ENCODE measurements at places on chromosomes 5 and 9. TPM values are rescaled to one million over a fixed set of nuclear protein-coding genes. Genes with fewer than 3 reads are reported as not detected.

DNA sequence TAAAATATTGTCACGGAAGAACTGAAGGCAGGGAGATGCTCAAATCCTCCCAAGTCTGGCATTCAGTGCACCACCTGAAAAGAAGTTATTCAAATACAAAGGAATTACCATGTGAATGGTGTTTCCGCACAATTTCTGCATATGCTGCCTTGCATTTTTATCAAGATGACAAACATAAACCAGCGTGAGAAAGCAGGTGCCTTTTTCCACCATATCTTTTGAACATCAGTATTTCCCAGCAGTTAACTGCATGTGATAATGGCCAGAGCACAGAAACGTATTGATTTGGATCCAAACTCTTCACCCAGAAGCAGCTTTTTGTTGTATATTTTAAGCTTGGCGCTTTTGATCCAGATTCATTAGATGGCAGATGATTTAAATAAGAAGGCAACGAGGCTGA is 808.0 kb downstream of the TLE1 start:
- DNase-seq: no peak

DNA sequence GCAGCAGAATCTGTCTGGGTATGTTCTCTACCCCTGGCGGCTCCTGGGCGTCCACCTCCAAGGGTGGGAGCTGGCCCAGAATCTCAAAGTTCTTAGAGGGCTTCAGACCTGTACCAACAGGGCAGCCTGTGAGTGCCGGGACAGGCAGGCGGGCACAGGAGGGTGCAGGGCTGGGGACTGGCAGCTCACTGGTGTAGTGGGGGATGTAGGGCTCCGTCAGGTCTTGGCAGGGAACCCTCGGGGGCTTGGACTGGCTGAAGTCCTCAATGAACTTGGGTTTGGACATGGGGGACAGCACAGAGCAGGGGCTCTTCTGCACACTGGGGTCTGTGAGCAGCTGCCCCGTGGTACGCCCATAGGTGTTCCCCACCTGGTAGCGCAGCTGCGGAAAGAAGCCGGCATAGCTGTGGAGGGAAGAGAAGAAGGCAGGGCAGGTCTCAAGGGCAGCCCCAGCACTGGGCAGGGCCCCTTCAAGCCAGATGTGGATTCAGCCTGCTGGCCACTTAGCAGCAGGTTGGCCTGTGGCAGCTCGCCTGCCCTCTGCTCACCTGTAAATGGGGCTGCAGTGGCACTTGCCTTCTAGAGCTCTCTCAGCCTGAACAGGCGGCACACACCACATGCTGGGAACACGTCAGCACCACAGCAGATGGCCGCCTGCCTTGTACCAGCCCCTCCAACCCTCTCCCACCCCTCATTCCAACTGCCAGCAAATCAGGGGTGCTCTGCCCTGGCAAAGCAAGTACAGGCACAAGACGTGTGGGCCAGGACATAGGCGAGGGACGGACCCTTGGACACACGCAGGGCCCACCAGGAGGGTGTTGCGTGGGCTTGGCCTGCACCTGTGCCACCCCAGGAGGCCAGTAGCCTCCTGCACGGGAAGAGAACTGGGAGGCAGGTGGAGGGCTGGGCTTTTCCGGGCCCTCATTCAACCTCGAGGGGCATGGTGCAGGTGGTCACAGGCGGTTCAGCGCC is 4.6 kb downstream of the TUBB4B start:
- no peak for DNase-seq

- DNase-seq: no peak
These were observed 46.1 kb downstream of the NR6A1 start for GRCh38 chr9:124725068-124725452.

GRCh38 chr5:78738104-78738503 is 89.5 kb upstream of the LHFPL2 start:
- DNase-seq: no peak

DNA sequence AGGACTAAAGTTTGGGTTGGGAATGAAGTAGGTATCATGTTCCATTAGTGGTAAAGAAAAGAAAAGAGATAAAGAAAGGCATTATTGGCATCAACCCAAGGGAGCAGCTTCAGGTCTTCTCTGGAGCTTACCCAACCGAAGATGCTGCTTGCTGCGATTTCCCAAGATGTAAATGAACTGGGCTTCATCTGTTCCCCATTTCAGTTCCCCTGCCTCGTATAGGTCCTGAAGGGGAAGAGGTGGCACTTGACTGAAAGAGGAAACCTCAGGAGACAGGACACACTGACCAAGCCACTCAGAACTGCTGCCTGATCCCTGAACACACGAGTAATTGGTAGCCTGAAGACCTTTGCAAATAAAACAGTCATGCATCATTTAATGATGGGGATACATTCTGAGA is 24.6 kb downstream of the ANXA6 start:
- DNase-seq: no peak

DNA sequence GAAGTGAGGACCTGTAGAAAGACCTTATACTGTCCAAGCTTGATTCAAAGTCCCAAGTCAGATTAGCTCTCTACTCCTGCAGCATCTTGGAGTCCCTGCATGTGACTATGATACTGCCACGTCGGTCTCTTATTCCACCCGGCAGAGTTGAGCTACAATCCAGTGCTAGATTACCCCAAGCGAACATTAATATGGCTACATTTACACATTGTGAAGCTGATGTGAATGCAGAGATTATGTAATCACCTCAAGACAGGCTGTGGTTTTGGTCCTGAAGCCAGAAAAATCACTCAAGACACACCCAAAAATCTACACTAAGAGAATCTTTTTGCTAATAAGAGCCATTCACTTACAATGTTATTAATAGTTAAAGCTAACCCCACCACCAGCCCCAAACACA is 116.7 kb downstream of the GNA14 start:
- DNase-seq: no peak

GRCh38 chr9:126704892-126705766 is 91.4 kb downstream of the LMX1B start:
- peak; percentile 83 for DNase-seq

DNA sequence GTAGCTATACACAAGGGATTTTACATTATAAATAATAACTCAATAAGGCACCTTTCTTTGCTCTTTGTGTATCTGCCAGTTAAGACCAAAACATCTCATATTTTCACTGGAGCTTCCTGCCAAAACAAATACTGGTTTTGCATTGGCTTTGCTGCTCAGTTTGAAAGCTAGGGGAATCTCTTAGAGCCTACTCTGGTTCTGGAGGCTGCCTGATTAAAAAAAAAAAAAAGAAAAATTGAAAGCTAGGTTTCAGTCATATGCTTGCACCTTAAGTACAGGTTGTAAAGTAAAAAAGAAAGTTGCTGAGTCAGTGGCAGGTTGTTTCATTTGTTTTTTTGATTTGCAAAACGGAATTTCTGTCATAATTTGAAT is 2.3 kb downstream of the DENND4C start:
- DNase-seq: peak; percentile 28

GRCh38 chr5:15571081-15571480 is 71.1 kb downstream of the FBXL7 start:
- no peak for DNase-seq

GRCh38 chr9:114012126-114012525 is 66.0 kb downstream of the AMBP start:
- DNase-seq: no peak

DNA sequence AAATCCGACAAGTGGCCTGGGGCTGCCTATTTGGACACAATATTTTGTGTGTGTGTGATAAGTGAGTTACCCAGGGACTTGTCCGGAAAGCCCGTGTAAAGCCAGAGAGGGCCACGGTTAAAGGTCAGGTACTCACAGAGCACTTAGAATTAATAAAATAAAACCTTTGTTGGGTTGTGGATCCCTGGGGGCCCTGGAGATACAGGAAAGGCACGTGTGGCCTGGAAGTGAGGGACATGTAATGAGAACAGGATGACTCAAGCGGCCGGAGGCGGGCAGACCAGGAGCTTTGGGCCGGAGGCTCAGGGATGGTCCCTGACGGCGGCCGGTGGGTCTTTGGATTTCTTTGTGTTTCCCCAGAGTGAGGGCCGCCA is 1.0 kb downstream of the DMRT2 start:
- DNase-seq: no peak

DNA sequence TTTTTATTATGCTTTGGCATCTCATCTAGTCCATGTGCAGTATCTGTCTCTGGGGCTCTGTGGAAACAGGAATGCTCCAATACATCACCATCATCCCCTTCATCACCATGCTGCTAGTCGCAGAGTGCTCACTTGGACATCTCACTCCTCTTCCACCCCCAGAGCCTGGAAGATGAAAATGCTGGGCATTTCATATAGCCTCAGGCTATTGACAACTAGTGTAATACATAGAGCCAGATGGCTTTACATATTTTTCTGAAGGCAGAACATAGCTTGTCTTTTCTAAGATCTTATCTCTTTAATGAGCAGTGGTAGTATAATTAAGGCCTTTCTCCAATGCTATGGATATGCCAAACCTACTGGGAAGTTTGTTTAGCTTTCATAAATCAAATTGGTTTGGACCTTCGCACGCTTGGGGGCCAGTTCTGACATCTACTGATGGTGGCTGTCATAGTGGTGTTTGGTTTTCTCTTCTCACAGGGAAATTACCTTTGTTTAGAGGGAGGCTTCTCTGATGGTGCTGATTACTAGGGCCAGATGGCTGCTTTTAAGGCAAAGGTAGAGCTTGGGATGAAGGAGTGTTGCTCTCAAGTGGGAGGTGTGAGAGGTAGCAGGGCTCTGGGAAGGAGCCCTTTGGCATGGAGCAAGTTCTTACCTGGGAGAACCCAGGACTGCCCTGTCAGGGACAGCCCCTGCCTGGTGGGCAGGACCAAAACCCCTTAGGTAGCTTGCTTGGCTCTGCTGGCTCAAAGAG is 63.1 kb upstream of the CXCL14 start:
- DNase-seq: no peak

GRCh38 chr9:110809038-110809595 is 140.5 kb downstream of the MUSK start:
- no peak for DNase-seq

DNA sequence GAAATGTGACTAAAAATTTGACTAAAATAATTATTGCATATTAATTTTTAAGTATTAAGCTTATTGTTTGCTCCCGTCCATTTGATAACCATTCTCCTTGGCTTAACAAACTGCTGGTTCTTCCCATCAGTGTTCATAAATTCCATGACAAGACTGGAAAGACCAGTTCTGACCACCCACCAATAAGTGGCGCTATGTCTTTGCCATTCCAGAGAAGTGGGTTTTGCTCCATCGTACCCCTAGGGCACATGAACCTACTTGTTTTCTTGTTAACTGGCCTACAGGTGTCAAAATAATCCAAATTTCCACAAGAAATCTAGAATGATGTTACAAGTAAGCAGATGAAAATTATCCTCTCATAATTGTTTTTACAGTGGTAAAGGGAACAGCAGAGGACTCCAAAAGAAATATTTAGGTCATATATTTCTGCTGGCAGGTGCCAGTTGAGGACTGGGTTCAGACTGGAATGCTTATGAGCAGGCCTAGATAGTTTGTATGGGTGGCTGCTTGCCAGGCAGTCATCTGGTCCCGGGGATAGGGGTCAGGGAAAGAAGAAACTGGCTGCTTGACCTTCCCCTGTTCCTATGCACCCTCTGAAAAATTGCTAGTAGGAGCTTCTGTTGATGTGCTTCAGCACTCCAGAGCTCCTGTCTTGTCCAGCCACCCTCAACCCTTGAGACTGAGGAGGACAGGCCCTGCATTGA is 283.1 kb upstream of the ADAMTSL1 start:
- no peak for DNase-seq

GRCh38 chr9:85428230-85428629 is 313.5 kb downstream of the AGTPBP1 start:
- no peak for DNase-seq

DNA sequence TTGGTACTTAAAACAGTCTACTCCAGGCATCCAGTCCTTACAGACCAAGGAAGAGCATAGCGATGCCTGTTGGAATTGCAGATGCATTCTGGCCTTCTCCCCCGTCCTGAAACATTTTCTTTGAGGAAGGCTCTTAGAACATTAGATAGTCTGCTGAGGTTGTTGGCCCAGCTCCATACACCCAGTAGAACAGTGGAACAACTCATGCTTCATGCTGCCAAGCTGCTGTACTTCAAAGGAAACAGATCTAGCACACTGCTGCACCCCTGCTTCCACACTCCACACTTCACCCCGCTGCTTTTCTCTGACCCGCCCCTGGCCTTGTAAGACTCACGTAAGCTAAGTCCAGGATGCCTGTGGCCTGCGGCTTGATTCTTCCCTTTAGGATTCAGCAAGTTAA is 33.4 kb upstream of the NCS1 start:
- peak; percentile 34 for DNase-seq

DNA sequence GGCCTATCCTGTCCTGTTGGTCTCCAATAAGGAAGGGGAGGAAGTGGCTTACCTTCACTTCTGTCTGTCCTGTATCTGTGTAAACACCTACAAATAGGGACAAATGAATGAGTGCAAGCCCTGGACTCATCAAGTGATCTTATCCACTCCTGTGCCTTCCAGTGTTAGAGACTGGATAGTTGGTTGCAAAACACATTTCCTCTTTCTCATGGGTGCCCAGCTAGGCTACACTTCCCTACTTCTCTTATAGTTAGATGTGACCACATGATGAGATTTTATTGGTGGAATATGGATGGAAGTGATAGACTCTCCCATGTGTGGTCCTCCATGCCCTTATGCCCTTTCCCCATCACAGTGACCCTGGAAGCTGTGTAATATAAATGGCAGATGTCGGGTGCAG is 16.9 kb upstream of the PFDN1 start:
- no peak for DNase-seq

- DNase-seq: no peak
These were observed 11.0 kb upstream of the MTMR12 start for GRCh38 chr5:32323741-32324140.

- DNase-seq: no peak
These were observed 9.9 kb downstream of the PRDM6 start for GRCh38 chr5:123098767-123099513.

DNA sequence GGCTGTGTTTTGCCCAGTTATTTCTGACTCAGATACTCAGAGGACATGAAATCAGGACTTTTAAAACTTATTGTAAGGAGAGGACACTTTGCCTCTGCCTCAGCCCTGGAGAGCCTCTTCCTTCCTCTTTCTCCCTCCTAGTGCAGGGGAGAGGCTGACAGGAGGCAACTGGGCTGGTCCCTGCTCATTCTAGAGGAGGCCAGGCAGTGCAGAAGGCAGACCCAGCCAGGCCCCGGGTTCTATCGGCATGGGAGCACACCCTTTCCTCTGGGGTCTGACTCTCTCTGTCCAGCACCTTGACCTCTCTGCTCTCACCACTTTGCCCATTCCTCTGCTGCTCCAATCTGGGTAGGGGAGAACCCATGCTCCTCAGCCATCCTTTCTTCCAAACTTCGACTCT is 16.0 kb upstream of the SMIM32 start:
- DNase-seq: no peak

GRCh38 chr5:14417792-14418765 is 163.5 kb upstream of the OTULINL start:
- DNase-seq: no peak

- no peak for DNase-seq
These were observed 96.7 kb upstream of the RETREG1 start for GRCh38 chr5:16713386-16713928.

The TAF11L5 gene
- not detected for total RNA-seq

The SPOCK1 gene
- total RNA-seq: 0.09 TPM

The LRRC14B gene
- not detected for total RNA-seq

The HAUS6 gene
- total RNA-seq: 14.6 TPM

The FBP1 gene
- 14.0 TPM for total RNA-seq

The IFNB1 gene
- not detected for total RNA-seq

The EGFLAM gene
- total RNA-seq: not detected

The PCDHGA10 gene
- total RNA-seq: 0.61 TPM

The OR13F1 gene
- total RNA-seq: not detected

The MRNIP gene
- total RNA-seq: 40.2 TPM

The SPINK7 gene
- total RNA-seq: not detected

The CCDC192 gene
- not detected for total RNA-seq

Measured in natural killer cell (primary cell).